ENCODE measurements at places on chromosomes 13 and 19. TPM values are rescaled to one million over a fixed set of nuclear protein-coding genes. Genes with fewer than 3 reads are reported as not detected.

Gene ANGPTL8
- total RNA-seq, result not detected

Gene PROZ
- total RNA-seq, result not detected

Gene C13orf46
- total RNA-seq, result 0.16 TPM

Gene PLIN3
- 93.2 TPM for total RNA-seq

Gene FPR3
- total RNA-seq, result not detected

Gene ZNF175
- total RNA-seq, result 7.4 TPM

Gene ZNF554
- 2.3 TPM for total RNA-seq

Gene DCLK1
- 116 TPM for total RNA-seq

Gene CGB8
- not detected for total RNA-seq

Gene ZNF442
- total RNA-seq, result 2.3 TPM

Gene ZNF471
- 1.1 TPM for total RNA-seq

Gene ZNF85
- total RNA-seq, result 5.8 TPM

Measured in bladder microvascular endothelial cell (primary cell).